ENCODE measurements at places on chromosomes 2 and 18. TPM values are rescaled to one million over a fixed set of nuclear protein-coding genes. Genes with fewer than 3 reads are reported as not detected.

DNA sequence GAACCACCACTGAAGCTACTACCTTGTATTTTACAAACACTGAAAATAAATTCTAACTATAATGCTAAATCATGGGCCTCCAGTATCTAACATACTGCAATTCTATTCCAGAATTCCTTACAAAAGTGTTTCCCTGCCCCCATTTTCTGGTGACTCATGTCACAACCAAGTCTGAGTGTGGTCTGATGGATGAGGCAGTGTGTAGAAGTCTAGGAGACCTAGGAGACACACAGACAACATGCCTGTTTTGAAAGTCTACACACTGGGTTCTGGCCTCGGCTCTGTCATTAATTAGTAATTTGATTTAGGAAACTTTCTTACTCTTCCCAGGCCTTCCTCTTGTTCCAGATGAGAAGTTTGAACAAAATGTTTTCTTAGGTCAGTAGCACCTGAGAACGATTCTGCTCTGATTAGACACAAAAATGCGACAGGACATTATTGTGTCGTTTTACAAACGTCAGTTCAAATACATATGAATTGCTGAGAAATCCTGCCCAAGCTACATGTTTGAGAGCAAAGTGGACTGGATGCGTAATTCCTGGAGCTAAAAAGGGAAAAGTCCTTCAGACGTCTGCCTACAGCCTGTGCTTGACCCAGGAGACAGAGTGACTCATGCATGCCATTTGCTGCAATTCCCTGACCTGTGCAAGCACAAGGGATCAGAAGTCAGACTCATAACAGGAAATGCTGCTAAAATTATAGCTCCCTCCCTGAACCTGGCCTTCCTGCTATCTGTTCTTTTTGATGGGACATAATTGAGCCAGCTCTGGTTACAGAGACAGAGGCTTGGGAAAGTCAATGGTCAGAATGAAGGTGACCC, 494.4 kb downstream of the SOX11 start:
- no peak overlapping the region for H3K27ac ChIP-seq
- no peaks in the 10 kb centered on the region for H3K4me1 ChIP-seq
- no peak for DNase-seq
- no peaks in the 10 kb centered on the region for H3K27me3 ChIP-seq

DNA sequence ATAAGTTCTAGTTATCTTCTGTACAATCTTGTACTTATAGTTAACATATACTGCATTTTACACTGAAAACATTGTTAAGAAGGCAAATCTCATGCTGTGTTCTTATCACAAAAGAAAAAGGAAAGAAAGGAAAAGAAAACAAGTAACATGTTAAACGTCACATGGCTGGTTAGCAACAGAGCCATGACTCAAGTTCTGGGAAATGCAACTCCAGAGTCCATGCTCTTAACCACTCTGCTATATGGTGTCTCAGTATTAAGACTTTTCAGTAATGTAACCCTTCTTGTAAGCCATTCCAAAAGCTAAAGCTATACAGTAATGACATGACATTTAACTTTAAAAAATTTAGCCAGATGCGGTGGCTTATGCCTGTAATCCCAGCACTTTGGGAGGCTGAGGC, 181.4 kb downstream of the BARD1 start:
- H3K4me1 ChIP-seq: no peaks in the 10 kb centered on the region
- H3K27me3 ChIP-seq: no peaks in the 10 kb centered on the region
- no peak overlapping the region for H3K4me3 ChIP-seq
- no peak for DNase-seq

GRCh38 chr2:25543939-25544338, 129.4 kb downstream of the DTNB start:
- H3K4me1 ChIP-seq: no peaks in the 10 kb centered on the region
- DNase-seq: no peak
- H3K27ac ChIP-seq: no peak overlapping the region
- H3K36me3 ChIP-seq: no peaks in the 10 kb centered on the region

- peaks cover 24% of the 10 kb centered on the region for H3K36me3 ChIP-seq
- H3K27me3 ChIP-seq: no peaks in the 10 kb centered on the region
- DNase-seq: no peak
Observed at GRCh38 chr2:219207134-219207883, 727 bp downstream of the ZFAND2B start.

DNA sequence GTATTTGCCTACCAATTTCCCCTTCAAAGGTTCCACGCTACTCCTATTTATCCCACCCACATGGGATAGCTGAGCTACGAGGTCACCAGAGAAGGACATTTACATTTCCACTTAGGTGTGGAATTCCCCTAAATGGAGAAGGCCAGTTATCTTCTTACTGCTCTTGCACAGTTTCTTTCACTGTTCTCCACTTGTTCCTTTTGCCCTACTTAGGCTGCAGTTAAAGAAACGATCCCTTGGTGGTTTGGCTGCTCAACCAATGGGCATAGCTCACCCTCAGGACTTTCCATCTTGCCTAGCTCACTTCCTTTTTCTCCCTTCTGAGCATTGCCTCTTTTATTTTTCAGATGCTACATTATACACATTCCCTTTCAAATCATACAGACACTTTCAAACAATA, 11.2 kb upstream of the NABP1 start:
- no peaks in the 10 kb centered on the region for H3K27me3 ChIP-seq
- peak overlapping the region; percentile 11 for H3K27ac ChIP-seq
- H3K4me1 ChIP-seq: peaks cover 15% of the 10 kb centered on the region
- peak; percentile 61 for DNase-seq
- H3K4me3 ChIP-seq: no peak overlapping the region

DNA sequence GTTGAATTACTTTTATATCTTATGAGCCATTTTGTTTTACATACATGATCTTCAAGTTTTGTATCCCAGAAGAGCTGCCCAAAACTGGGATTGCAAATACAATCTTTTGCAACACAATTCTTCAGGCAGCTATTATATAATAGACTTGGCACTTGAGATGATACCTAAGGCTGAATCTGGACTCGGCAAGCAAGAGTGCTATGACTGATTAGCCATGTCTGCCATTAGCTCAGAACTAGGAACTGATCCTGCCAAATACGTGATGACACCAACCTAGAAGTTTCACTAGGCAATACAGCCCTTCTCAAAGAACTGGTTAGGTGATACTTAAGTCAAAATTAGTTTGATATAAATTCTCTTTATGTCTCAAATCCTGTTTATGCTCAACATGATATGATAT, 619.6 kb downstream of the CPS1 start:
- H3K27ac ChIP-seq: no peak overlapping the region
- no peaks in the 10 kb centered on the region for H3K27me3 ChIP-seq
- no peaks in the 10 kb centered on the region for H3K4me1 ChIP-seq
- H3K36me3 ChIP-seq: no peaks in the 10 kb centered on the region
- no peak overlapping the region for H3K4me3 ChIP-seq

ALPG gene
- polyA plus RNA-seq: not detected

GRCh38 chr18:36697905-36698304, 130.9 kb downstream of the TPGS2 start:
- H3K36me3 ChIP-seq: no peaks in the 10 kb centered on the region
- no peaks in the 10 kb centered on the region for H3K4me1 ChIP-seq
- no peak overlapping the region for H3K4me3 ChIP-seq
- no peak overlapping the region for H3K27ac ChIP-seq
- DNase-seq: no peak

- H3K4me1 ChIP-seq: peaks cover 53% of the 10 kb centered on the region
- no peak overlapping the region for H3K27ac ChIP-seq
- H3K27me3 ChIP-seq: no peaks in the 10 kb centered on the region
- no peak for DNase-seq
- no peaks in the 10 kb centered on the region for H3K36me3 ChIP-seq
Observed at GRCh38 chr2:43139996-43140621, 86.3 kb downstream of the ZFP36L2 start.

DNA sequence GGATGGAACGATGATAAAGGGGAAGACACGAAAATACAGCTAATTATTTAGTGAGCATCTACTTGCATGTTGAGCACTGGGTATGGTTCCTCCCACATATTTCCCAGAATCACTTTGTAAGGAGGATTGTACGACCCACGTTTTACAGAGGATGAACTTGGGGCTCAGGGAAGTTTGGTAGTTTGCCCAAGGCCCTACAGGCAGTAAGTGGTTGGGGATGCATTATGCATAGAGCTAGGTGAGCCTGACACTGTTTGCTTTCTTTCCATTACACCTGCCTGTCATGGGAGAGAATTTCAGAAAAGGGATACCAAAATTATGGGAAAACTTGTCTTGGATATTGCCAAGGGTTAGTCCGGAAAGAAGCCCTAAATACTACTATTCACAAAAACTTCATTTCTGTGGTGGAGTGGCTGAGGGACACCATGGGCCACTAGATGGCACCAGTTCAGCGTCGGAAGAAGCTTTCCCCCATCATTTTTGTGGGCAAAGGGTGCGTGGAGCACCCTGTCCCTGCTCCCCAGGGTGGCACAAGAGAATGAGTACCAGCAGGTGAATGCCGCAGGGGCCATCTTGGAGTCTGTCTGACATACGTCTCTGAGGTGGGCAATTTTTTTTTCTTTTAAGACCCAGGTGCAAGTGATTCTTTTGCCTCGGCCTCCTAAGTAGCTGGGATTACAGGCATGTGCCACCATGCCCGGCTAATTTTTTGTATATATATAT, 23.5 kb upstream of the C18orf32 start:
- no peak overlapping the region for H3K27ac ChIP-seq
- H3K4me3 ChIP-seq: no peak overlapping the region
- H3K4me1 ChIP-seq: no peaks in the 10 kb centered on the region
- H3K36me3 ChIP-seq: no peaks in the 10 kb centered on the region
- peaks cover 3% of the 10 kb centered on the region for H3K27me3 ChIP-seq
- peak; percentile 70 for DNase-seq

DNA sequence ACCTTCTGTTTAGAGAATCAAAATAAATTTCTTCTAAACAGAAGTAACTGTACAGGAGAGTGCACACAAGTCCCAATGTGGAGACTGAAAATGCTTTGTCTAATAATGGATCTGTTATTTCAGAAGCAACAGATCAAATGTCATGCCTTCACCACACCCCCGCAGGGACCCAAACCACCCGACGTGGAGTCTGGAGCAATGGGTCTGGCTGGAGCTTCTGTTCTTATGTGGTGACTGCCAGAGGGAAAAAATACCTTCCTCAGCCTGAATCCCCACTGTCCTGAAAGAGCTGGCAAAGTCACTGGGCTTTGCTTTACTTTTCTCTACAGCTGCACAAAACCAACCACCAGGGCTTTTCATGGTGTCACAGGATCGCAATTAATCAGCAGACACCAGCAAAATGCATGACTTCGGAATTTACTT, 119.0 kb upstream of the ZFP36L2 start:
- no peak overlapping the region for H3K4me3 ChIP-seq
- no peak for DNase-seq
- no peaks in the 10 kb centered on the region for H3K4me1 ChIP-seq
- no peak overlapping the region for H3K27ac ChIP-seq

AQP12A gene
- polyA plus RNA-seq: not detected

DNA sequence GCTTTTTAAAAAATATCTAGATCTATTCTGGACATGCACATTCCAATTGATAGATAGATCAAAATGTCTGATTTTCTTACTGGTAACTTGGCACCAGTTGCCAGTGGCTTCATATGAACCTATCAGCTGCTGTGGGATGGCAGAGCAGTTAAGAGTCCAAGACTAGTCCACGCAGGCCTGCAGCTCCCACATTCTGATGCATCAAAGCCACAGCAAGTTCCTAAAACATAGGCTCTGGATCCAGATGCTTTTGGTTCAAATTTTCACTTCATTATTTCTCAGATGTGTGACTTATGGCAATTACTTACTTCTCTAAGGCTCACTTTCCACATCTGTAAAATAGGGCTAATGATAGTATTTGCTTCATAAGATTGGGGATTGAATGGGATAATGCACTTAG, 48.0 kb upstream of the CYP1B1 start:
- no peak overlapping the region for H3K27ac ChIP-seq
- no peaks in the 10 kb centered on the region for H3K36me3 ChIP-seq
- no peaks in the 10 kb centered on the region for H3K27me3 ChIP-seq
- no peaks in the 10 kb centered on the region for H3K4me1 ChIP-seq
- H3K4me3 ChIP-seq: no peak overlapping the region

GRCh38 chr18:58850786-58851469, 13.7 kb upstream of the ZNF532 start:
- no peaks in the 10 kb centered on the region for H3K27me3 ChIP-seq
- H3K4me3 ChIP-seq: no peak overlapping the region
- no peak for DNase-seq

DNAH7 gene
- 0.01 TPM for polyA plus RNA-seq

GRCh38 chr2:179898873-179899272, 37.5 kb upstream of the ZNF385B start:
- H3K4me3 ChIP-seq: no peak overlapping the region
- no peaks in the 10 kb centered on the region for H3K36me3 ChIP-seq
- DNase-seq: no peak
- no peaks in the 10 kb centered on the region for H3K4me1 ChIP-seq
- H3K27me3 ChIP-seq: no peaks in the 10 kb centered on the region

IGFBP2 gene
- not detected for polyA plus RNA-seq
